ENCODE measurements at places on chromosomes 7 and 10.

- no peak for DNase-seq
These were observed 166.7 kb upstream of the ZNF32 start for GRCh38 chr10:43815181-43815885.

GRCh38 chr10:6881987-6882386, 301.9 kb upstream of the PRKCQ start:
- DNase-seq, result no peak

GRCh38 chr7:37371755-37372154, 76.9 kb downstream of the ELMO1 start:
- DNase-seq, result no peak

DNA sequence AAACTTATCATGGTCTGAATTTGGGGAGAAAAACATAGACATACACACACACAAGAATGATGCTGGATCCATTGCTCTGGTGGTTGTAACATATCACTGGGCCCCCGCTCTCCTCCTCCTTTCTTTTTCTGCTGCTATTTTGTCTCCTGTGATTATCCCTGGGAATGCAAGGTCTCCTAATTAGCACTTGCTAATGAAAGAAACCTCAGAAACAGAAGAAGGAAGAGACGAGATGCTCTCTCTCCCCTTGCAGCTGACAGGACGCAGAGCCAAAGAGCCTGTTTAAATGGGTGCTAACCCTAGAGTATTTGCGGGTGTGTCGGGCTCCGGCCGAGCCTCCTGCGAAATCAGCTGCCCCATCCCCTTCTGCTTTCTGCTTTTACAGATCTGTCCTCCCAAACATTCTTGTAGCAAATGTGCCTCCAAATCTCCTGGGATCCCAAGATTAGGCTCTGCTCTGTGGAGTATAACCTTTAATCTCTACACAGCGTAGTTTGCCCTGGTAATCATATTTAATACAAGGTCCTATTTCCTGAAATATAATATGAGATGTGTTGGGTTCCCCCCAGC, 81.5 kb downstream of the FRMPD2 start:
- no peak for DNase-seq

GRCh38 chr7:7662527-7662926, 22.0 kb downstream of the UMAD1 start:
- no peak for DNase-seq

DNA sequence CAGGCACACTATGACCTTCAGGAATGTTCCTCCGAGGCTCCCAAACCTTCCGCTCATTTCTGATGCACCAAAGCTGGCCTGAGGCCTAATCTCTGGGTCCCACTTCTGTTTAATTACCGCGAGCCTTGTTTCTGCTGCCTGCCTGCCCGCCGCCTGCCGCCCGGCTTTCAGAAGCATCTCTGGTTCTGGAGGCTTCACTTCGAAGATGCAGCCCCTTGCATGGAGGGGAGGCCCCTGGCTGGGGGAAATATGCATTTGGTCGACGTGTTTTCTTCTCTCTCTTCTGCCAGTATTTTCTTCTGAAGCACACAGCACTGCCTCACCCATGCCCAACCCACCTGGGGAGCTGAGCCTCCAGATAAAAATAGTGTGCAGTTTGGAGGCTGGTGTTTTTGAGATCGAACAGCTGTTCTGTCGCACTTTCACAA, 166.9 kb downstream of the PAXIP1 start:
- DNase-seq, result no peak

DNA sequence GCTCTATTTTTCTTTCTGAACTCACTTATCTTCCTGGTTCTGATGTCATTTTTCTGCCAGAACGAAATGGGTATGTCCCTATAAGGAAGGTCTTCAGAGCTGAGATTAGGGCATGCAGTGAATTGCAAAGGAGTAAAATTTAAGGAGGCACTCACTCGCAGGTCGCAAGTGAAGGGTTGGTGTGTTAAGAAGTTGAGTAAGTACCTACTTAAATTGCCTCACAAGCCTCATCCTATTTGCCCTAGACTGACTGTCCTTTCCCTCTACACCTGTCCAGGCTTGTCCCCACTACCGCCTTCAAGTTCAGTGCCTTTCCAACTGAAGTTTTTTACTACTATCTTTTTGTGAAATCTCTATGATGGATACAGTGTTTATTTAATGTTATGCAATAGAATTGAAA, 191.5 kb downstream of the AHR start:
- no peak for DNase-seq

DNA sequence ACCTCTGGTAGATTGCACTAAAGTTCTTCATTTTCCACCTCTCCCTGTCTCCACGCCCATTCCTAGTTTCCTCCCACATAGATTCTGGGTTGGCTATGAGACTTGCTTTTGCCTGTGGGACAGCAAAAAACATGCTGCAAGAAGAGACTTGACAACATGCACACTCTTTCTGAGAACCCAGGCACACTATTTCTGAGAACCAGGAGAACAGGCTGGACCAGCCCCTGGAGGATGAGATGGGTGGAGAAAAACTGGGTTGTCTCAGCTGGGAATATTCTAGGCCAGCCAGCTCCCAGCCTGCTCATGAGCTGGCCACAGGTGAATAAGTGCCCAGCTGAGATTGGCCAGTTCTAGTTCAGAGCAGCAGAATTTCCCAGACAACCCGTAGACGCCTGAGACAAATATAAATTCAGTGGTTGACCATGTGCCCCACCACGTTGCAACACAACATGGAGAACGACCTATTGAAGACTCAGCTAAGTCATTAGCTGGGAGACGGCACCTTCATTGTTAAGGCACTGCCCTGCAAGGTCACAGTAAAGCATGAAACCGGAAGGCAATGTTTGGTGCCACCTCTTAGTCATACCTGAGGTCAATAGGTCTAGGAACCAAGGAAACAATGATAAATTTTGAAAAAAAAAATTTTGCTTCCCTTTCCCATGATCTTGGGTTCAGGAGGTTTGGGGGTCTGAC, 92.7 kb upstream of the AKR1E2 start:
- no peak for DNase-seq

- no peak for DNase-seq
These were observed 177.3 kb upstream of the PPP2R2D start for GRCh38 chr10:131723297-131724168.

DNA sequence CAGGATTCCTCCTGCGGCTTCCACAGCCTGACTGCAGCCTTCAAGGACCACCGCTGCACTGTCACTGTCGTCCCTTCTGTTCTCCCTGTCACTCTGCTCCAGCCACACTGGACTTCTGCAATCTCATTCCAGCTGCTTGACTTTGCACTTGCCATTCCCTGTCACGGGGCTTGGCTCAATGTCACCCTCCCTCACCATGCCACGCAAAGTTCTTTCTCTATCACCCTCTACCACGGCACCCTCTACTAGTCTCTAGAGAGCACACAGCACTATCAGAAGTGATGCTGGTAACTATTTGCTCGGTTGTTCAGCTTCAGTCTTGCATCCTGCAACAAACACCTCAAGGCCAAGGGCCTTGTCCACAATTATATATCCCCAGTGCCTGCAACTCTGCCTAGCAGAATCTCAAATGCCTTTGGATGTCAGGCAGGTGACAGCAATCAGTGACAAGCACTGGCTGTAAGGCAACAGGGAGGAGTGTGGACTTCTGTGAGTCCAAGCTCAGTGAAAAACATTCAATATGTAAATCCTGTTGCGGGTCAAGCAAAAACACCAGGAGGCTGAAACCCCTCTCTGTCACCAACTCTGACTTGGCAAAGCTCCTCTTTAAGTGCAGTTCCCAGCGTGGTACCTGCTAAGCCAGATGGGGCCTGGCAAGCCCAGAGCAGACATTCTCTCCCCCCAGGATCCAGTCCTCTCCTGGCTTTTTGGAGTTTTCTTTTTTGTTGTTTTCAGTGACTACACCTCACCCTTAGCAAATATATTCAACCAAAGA, 259.9 kb downstream of the FGFR2 start:
- DNase-seq, result no peak

- DNase-seq, result peak; percentile 59
These were observed 138.7 kb downstream of the GNAI1 start for GRCh38 chr7:80273327-80273726.

DNA sequence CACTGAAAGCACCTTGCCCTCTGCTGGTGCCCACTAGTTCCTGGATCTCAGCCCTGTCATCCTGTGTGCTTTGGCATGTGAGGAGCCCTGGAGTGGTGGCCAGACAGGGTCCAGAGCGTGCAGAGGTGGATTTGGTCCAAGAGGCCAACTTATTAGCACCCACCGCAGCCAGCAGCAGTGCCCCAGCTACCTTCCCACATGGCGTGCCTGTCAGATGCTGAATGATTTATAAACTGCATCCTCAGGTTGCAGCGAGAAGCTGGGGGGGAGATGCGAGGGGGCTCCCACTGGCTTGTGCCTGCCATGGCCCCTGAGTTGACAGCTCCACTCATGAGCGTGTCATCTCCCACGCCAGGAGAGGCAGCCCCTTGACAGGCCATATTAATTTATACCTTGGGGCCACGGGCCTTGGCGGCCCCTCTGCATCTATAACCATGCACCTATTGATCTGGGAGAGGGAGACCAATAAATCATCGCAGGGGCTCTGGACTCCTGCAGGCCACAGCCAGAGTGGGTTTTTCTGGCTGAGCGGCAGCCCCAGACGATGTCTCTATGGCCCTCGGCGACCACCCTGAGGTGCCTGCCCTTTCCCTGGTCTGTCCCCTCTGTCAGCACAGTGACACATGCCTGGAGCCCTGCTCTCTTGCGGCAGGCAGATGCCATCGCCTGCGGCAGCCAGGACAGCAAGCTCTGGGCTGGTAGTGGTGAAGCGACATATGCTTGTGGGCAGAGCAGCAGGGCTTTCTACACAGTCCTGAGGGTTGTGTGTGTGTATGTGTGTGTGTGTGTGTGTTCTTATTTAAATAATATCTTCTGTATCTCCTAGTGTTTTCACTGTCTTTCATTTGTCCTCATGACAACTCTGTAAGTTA, 120.8 kb downstream of the CDH23 start:
- no peak for DNase-seq

DNA sequence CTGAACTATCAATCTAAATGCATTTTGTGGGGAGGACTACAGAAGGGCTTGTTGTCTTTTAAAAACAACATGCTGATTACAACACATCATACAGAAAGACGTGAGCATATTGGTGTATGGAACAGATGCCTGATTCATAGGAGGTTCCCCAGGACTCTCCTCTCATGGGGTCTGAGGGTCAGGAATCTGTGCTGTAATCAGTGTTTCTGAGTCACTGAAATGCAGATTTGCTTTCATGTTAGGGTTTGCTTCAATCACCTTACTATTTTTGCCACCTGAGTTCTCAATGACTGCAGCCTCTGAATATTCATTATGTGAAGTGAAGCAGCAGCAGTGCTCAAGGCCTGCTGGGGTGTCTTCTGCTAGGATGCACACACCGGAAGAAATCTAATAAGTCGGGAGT, 550 bp upstream of the ANK3 start:
- DNase-seq, result no peak

- DNase-seq, result no peak
These were observed 197.3 kb upstream of the PODXL start for GRCh38 chr7:131753620-131754222.

- peak; percentile 75 for DNase-seq
These were observed 201.7 kb upstream of the PRSS58 start for GRCh38 chr7:142459551-142459963.

- DNase-seq, result no peak
These were observed 22.4 kb upstream of the DMTF1 start for GRCh38 chr7:87129848-87130247.

DNA sequence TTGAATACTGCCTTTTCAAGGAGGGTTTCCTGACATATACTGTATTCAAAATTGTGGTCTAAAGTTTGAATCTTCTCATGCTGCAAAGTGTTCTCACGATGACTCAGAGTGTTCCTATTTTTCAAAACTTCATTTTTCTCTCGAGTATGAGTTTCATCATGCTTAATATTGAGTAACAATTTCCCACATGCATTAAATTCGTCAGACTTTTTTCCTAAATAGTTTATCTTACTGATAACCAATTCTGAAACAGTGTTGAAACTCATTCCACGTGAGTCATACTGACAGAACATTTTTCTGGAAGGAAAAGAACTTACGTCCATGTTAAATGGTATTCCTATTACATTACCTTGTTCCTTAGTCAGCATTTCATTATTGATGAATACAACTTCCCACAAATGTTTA, 44.1 kb downstream of the ZNF33B start:
- no peak for DNase-seq

DNA sequence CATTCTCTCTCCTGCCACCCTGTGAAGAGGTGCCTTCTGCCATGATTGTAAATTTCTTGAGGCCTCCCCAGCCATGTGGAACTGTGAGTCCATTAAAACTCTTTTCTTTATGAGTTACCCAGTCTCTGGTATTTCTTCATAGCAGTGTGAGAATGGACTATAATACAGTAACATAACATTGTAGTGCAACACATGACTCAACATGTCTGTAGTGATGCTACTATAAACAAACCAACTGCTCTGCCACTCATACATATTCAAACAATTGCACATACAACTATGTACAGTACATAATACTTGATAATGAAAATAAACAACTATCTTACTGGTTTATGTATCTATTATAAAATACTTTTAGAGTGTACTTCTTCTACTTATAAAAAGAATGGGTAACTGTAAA, 7.1 kb downstream of the ATOH7 start:
- no peak for DNase-seq

DNA sequence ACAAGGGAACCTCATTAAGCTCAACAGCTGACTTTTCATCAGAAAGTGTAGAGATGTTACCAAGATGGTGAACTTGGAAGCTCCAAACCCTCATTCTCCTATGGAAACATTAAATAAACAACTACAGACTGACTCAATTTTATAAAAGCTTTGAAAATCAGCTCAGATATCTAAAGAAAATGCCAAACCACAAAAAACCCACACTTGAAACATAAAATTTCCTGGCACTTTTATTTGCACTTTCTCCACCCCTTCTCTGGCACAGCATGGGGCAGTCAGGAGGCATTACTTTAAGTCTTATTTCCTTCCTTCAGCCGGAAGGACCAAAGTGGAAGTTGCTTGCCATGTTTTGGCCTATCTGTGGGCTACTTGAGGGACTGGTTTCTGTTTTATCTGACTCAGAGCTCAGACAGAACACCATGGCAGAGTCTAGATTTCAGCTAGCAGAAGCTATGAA, 114.7 kb downstream of the ODAD2 start:
- DNase-seq, result no peak

DNA sequence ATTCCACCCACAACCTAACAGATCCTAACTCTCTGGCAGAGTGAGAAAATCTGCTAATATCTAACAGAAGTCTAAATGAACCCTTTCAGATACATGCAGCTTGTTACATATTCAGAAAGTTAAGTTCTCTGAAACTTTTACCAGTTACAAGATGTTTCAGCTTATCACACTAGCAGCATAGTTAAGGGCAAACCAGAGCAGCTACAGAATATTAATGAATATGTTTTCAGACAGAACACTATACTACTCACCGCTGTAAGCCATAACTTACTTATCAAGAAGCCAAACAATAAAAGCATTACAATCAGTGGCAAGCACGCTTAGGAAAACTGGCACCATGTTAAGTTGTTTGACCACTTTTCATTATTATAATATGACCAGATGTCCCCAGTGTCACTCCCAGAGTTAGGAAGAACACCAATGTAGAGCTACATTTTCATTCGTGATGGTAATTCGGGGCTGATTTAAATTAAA, 2.7 kb downstream of the ITGB1 start:
- DNase-seq, result no peak

Measured in fibroblast of skin of left biceps (primary cell).